Fibroblast of villous mesenchyme (primary cell): ENCODE measurements at places on chromosomes 2 and 18.

DNA sequence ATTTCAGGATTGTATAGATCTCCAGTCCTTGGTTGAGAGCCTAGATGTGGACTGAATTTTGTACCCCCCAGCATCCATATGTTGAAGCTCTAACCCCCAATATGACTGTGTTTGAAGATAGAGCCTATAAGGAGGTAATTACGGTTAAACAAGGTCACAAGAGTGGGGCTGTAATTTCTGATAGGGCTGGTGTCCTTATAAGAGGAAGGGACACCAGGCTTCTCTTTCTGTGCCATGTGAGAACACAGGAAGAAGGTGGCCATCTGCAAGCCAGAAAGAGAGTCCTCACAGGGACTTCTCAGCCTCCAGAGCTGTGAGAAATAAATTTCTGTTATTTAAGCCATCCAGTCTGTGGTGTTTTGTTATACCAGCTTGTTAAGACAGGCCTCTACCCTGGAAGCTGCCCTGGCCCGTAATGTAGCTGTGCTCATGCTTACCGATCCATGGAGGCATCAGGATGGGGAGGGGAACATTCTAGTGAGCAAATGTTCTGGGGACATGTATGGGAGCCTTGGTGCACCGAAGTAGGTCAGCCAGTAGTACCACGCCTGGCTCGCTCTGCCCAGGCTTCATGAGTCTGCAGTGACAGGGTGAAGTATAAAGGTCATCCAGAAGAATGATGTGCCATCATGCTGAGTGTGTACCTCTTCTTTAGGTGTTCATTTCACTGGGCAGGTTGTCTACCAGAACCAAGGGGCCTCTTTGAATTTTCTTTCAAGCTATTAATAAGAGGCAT lies 16.1 kb downstream of the RASGRP3 start:
- DNase-seq, result no peak

DNA sequence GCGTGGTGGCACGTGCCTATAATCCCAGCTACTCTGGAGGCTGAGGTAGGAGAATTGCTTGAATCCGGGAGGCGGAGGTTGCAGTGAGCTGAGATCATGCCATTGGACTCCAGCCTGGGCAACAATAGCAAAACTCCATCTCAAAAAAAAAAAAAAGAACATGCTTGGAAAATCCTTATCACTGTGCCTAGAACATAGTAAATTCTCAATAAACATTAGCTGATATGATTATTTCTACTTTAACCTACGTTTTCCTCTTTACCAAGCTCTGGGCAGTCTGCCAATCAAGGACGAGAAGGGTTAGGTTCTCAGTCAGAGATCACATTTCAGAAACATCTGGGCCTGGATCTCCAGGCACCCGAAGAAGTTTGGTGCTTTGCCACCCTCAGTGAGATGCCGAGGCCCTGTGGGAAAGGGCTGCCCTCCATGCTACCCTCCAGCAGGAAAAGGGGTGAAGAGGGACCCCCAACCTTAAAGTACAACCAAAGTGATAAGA lies 107.7 kb downstream of the BCL11A start:
- DNase-seq, result no peak

GRCh38 chr18:51054764-51055163 lies 24.8 kb downstream of the SMAD4 start:
- DNase-seq, result no peak

DNA sequence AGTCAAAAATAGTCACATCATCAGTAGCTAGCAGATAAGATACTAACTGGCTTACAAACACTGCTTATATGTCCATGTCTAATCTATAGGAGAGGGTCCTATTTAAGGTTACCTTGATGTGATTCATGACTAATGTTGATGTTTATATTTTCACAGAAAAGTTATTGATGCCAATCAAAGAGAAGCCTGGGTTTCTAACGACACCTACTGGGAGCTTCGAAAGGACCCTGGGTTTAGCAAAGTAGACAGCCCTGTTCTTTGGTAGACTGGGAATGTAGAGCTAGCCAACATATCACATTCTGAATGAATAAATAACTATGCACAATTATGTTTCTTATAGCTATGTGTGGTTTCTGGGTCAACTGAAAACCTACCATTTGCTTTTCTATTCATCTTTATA lies 55.7 kb downstream of the PRKRA start:
- no peak for DNase-seq

DNA sequence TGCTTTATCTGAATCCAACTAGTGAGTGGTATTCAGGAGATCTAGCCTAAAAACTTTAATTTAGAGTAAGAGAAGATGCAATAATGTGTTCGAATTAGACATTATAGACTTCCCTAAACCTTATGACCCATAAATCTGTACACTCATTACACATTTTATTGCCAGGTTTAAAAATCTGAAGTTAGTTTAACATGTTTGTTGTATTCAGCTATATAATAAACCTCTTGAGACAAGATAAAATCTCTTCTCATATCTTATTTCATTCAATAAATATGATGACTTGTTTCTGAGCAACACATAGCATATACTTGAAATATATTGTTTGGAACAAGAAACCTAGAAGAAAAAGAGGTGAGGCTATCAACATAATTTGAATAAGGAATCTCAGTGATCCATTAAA lies 150.7 kb downstream of the CDH7 start:
- DNase-seq, result no peak

DNA sequence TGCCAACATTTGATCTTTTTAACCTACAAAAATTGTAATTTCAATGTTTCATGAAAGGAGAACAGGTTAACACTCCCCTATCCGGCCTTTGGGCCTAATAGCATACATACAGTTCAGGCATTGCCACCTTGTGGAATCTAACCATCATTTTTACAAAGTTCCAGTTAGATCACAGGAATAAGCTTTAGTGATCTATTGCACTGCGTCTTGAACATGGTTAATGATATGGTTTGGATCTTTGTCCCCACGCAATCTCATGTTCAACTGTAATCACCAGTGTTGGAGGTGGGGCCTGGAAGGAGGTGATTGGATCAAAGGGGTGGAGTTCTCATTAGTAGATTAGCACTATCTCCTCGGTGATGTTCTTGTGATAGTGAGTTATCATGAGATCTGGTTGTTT lies 58.2 kb upstream of the NEUROD1 start:
- DNase-seq, result no peak

GRCh38 chr2:236065314-236066160 lies 102.6 kb downstream of the GBX2 start:
- no peak for DNase-seq

DNA sequence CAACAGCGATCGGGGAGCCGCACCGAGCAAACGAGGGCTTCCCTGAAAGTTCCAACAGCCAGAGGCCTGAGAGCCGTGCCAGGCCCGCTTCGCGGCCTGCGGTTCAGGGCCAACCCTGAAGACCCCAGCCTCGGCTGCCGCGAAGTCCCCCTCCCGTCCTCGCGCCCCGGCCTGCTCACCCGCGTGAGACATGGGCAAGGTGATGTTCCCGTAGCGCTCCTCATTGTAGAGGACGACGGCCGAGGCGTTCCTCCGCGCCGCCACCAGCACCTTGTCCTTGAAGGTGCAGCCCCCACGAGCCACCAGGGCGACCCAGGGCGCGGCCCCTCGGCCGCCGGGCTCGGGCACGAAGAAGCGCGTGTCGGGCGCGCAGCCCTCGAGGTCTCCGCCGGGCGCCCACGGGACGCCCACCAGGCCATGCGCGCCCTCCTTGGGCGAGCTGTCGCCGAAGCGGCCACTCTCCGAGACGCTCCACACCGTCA lies 510 bp downstream of the RNF149 start:
- no peak for DNase-seq
